RWPE1 (cell line): ENCODE measurements at places on chromosomes 2 and 18.
A peak's percentile ranks its signal among the peaks of the same experiment; 100 is the strongest.

DNA sequence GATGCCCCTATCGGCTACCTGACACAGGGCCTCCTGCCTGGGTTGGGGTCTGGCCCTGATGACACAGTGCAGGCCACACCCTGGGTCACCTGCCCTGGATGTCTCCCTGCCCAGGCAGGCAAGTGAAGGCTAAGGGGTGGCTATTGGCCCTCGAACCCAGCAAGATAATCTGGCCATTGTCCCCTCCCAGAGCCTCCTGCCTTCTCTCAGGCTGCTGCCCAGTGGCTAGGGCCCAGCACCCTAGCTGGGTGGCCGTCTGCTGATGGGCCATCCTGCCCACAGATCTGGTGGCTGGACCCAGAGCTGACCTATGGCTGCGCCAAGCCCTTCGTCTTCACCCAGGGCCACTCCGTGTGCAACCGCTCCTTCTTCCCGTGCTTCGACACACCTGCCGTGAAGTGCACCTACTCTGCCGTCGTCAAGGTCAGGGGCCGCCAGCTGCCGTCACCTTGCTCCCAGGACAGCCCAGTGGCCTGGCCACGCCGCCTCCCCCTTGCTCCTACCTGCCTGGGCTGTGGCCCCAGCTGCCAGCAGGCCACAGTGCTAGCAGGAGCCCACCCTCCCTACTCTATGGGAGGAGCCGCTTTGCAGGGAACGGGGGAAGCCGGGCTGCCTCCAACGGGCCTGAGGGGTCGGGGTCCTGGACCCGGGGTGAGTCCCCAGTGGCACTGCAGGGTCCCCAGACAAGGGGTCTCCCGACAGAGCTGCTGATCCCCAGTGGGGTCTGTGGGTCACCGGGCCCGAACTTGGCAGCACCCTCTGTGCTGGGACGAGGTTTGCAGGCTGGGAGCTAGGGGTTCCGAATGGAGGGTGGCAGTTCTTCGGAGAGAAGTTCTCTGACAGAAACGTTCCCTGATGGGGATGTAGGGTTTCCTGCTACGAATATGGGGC lies 4.1 kb downstream of the RNPEPL1 start:
- DNase-seq = no peak

DNA sequence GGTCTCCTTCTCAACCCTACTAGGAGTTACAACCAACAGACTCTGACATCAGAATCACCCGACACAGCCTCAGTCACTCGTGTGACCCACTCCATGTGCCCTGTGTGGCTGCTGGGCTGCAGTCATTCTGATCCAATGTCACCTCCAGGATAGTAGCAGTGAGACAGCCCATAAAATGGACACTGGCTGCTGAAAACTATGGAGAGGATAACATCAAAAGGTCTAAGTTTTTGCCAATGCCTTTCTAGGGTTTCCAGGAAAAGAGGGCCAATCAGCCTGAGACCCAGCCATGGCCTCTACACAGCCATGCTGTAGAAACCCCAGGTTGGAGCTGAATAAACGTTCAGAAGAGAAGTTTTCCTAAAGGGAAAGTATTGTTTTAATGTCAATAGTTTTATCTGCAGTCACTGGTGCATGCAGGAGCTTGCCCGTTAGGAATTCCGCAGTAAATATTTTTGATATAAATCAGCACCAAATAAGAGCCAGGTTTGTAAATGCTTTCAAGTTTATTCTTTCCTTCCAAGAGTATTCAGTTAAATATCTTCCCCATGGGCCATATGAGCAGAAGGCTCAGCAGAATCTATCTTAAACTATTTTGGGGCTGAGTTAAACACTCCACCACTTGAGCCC lies 92.2 kb upstream of the PID1 start:
- DNase-seq = peak; percentile 80

GRCh38 chr2:194323740-194324139 lies 1333.3 kb upstream of the SLC39A10 start:
- no peak for DNase-seq

- no peak for DNase-seq
Measured at GRCh38 chr2:166068981-166069380, 58.8 kb downstream of the SCN1A start.

- DNase-seq = no peak
Measured at GRCh38 chr2:68846091-68846490, 25.1 kb downstream of the BMP10 start.

DNA sequence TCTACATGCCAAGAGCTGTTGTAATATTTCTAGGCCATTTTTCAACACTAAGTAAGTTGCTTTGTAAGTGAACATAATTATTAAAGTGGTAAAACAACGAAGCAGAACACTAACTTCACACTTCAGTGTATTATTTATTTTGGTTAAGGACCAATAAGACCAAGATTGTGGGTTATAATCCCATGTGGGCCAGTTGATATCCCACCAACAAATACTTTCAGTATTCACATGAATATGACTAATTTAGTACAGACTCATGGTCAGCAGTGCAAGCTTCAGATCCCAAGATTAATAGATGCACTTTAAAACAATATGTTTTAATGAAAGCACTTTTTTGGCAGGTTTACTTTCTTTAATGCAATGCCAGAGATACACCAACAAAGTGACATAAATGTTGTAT lies 154.3 kb downstream of the LCLAT1 start:
- no peak for DNase-seq

GRCh38 chr18:48955830-48956261 lies 5.1 kb upstream of the SMAD7 start:
- DNase-seq = no peak

- no peak for DNase-seq
Measured at GRCh38 chr2:54920660-54921059, 129.6 kb downstream of the RTN4 start.

- no peak for DNase-seq
Measured at GRCh38 chr2:97355887-97356286, 233.8 kb downstream of the ANKRD36B start.

- DNase-seq = no peak
Measured at GRCh38 chr2:72127401-72128058, 20.1 kb downstream of the CYP26B1 start.

DNA sequence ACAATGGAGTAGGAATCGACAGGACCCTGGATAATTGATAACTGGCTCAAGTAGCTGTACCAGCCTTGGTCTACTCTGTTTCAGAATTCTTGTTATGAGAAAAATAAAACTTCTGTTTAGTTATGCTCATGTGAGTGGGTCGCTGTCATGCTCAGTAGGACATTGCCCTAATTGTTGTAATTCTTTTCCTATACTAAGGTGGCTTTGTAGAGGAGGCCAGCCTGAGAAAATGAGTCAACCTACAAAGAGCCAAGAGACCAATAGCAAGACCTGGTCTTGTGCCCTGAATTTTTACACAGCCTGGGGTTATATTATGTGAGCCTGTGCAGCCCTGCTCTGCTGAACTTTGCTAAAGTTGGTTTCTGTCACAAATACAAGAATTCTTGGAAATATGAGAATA lies 238.4 kb downstream of the MEIS1 start:
- DNase-seq = no peak

DNA sequence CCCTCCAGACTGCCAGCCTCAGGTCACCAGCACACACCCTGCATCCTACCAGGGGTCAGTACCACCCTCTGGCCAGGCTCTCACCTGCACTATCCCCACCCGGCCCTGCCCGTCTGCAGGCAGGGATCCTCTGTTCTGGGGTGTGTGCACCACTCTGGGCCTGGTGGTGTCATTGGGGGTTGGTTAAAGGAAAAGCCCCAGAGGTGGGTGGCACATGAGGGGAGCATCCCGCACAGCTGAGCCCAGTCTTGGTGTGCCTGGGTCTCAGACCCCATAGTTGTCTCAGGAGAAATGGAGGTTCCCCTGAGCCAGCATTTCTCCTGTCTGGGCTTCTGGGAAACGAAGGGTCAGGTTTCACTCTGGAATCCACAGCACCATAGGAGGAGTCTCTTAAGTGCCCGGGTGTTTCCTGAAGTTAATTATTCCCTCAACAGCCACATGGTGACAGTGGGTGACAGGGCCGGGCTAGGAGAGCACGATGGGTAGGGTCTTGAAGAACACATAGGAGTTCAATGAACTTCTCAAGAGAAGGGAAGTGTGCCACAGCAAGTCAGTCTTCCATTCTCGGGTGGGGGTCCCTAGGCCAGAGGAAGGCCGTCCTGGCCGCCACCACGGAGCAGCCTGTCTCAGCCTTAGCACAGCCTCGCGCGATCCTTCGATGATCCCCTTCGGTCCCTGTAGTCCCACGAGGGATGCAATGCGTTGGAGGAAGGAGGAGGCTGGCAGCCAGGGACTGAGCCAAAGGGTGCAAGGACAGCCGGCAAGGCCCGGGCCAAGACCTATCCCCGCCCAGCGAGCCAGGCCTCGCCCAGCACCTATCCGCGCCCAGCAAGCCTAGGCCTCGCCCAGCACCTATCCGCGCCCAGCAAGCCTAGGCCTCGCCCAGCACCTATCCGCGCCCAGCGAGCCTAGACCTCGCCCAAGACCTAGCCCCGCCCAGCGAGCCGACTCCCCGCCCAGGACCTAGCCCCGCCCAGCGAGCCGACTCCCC lies 1.1 kb upstream of the FARP2 start:
- DNase-seq = peak; percentile 60

DNA sequence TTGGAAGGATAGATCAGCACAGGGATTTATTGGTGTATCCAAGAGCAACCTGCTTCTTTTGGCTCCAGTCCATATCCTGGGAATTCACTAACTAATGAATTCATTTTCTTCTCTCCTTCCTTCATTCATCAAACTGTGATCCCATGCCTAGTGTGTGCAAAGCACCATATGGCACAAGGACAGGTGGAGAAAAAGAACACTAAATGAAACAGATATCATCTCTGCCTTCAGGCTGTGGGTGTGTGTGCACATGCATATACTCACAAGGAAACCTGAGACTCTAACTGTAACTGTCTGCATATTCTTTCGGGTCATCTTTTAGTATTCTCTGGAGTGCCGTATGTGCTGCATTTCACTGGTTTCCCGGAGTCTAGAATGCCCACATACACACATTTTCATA lies 20.2 kb downstream of the TNP1 start:
- DNase-seq = no peak

GRCh38 chr18:40606996-40607395 lies 1348.0 kb upstream of the PIK3C3 start:
- DNase-seq = no peak

- DNase-seq = no peak
Measured at GRCh38 chr2:217085543-217085942, 225.7 kb upstream of the TNP1 start.

- DNase-seq = no peak
Measured at GRCh38 chr2:240278661-240279060, 138.2 kb upstream of the OTOS start.

- no peak for DNase-seq
Measured at GRCh38 chr2:170548304-170548703, 166.8 kb upstream of the SP5 start.

DNA sequence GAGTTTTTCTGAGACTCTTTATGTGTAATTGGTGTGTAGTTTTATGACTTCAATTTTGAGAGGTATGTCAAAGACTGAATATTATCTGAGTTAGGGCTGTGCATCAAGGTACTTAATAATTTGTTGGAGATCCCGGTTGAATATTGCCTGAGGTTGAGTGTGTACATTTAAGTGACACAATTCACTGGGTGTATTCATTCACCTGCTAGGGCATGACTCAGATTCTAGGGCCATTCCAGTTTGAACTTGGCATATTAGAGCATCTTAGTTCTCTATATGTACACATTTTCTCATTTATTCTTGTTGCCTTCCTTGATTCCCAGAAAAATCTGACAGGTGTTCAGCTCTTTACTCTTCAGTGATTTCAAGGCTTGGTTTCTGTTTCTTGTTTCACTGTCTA lies 12.5 kb downstream of the MAP4K4 start:
- DNase-seq = no peak

GRCh38 chr2:190367091-190367490 lies 23.7 kb downstream of the INPP1 start:
- DNase-seq = no peak

GRCh38 chr18:61954096-61954746 lies 61.4 kb upstream of the RNF152 start:
- DNase-seq = no peak

- DNase-seq = no peak
Measured at GRCh38 chr2:39682066-39682692, 16.5 kb downstream of the TMEM178A start.

GRCh38 chr2:111200333-111200881 lies 79.7 kb downstream of the BCL2L11 start:
- DNase-seq = no peak
